ENCODE measurements at places on chromosomes 7 and 10.

DNA sequence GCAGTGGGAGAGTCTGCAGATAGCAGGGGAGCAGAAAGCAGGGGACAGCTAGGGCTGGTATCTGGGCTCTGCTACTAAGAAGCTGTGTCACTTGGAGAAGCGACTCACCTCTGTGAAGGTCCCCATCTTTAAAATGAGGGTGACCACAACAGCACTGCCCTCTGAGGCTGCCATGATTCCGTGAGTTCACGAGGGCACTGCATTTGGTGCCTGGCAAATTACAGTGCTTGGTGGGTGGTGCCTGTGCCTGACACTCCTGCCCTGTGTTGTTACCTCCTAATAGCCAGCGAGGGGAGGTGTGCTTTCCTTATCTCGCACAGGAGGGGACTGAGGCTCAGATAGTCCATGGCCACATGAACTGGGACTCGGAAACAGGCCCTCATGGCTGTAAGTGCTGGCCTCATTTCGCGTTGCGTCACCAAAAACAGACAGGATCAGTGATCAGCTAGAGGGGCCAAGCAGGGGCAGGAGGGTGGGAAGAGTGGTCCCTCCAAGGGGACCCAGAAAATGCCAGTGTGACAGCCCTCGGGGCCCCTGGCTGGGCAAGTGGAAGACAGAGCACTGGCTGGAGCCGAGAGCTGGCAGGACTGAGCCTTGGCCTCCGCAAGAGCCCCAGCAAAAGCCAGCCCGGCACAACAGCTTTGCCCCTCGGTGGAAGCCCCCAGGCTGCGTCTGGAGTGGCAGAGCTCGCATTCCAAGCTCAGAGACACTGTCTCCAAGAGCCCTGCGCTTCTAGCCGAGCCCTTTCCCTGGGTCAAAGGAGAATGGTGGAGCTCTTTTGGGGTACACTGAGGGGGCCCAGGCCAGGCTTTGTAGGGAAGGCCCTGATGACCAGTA lies 17.3 kb upstream of the BNIP3 start:
- no peak for DNase-seq

DNA sequence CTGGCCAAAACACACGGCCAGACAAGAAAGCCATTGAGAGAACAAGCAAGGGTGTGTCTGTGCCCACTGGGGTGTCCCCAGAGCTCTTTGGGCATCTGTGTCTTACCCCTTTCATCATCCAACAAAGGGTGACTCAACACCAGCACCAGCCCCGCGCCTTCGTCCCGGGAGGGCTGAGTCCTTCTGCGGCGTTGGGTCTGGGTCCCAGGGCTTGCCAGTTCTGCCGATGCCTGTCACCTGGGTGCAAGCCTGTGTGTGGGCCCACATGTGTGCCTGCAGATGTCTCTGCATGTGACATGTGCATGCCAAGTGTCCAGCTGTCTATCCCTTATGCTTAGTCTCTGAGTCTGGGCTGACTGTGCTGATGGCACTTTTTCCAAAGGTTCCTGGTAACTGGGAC lies 24.4 kb upstream of the ELN start:
- DNase-seq: peak; percentile 35

GRCh38 chr10:74883428-74883827 lies 57.0 kb downstream of the KAT6B start:
- DNase-seq: no peak

DNA sequence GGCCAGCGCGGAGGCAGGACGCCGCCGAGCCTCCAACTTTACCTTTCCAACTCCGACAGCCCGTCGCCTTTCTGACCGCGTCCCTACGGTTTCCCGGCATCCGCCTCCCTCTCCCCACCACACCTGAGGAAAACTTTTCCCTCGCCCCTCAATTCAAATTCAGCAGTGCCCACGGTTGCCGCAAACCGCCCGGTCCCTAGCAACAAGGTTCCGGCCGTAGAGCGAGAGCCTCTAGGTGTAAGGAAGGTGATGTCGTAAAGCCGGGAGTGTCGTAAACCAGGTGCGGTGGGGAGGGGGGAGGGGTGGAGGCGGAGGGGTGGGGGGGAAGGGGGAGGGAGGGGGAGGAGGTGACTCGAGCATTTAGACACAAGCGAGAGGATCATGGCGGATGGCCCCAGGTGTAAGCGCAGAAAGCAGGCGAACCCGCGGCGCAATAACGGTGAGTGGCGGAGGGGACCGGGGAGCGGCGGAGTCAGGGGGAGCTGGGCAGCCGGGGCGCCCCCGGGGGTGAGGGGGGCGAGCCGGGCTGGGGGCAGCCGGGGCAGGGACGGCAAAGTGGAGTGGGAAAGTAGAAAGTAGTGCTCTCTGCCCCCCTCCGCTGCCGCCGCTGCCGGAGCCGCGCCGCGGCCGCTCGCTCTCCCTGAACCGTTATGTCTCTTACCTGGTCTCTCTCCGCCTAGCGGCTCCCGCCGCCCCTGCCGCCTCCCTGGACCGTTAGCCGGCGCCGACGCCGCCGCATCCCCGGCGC lies at the start of gene ZEB1:
Gene ZEB1 (plus strand): TSS at position 363 of the 748 bp plus-strand sequence. CDS start 19 bp downstream, at position 382.
- DNase-seq: peak; percentile 91

DNA sequence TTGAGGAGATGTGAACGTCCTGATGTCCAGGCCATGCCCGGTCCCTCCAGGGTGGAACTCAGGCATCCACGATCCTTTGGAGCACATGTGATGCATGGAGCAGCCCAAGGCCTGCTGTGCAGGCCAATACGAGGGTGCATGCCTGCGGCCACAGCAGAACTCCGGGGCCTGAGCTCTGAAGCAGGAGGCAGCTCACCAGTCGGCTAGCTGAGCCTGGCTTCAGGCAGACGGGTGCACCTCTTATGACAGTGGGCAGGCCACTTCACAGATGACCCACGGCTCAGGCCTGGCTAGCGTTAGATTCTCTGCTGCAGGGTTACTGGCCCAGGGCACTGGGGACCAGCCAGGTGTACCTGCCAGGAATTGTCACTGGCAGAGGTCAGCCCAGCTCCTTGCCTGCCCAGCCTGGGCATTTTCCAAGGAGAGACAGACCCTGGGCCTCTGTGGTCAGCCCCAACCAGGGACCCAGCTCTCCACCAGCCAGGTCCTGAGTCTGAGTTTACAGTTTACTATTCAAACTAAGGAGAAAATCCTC lies 29.6 kb upstream of the INPP5A start:
- DNase-seq: no peak

DNA sequence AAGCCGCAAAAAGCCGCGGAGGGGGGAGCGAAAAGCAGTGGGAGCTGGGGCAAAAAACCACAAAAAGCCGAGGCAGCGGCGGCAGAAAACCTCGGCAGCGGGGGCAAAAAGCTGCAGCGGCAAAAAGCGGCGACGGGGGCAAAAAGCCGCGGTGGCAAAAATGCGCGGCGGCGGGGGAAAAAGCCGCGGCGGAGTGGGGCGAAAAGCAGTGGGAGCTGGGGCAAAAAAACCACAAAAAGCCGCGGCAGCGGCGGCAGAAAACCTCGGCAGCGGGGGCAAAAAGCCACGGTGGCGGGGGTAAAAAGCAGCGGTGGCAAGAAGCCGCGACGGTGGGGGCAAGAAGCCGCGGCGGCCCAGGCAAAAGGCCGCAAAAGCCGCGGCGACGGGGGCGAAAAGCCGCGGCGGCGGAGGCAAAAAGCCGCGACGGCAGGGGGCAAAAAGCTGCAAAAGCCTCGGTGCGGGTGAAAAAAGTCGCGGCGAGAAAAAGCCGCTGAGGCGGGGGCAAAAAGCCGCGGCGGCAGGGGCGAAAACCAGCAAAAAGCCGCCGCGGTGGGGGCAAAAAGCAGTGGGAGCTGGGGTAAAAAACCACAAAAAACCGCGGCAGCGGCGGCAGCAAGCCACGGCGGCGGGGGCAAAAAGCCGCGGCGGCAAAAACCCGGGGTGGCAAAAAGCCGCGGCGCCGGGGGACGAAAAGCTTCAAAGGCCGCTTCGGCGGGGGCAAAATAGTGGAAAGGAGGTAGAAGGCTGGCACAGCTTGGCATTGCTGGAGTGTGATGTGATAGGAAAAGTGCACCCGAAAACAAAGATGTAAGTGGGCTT lies 135.9 kb downstream of the ZNF92 start:
- no peak for DNase-seq

DNA sequence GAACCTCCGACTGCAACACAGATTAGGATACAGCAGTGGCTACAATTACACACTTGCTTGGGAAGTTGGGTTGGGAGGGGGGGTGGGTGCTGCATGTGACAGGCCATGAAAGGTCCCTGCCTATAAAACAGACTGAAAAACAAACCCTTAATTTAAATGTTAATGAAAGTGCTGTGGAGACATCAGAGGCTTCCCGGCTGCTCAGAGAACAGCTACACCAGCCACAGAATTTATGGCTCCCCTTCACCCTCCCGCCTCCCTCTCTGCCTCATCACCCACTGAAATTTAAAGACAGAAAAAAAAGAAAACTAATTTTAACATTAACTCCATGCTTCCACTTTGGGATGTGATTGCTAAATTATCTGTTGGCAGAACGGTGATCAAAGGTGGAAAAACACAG lies 34.7 kb downstream of the FBXW4 start:
- DNase-seq: no peak

- DNase-seq: peak; percentile 86
Measured at GRCh38 chr10:104342941-104343411, 4.7 kb upstream of the ITPRIP start.

GRCh38 chr7:79951415-79951814 lies 183.2 kb upstream of the GNAI1 start:
- DNase-seq: no peak

All from AG10803 (cell line).